ENCODE measurements at places on chromosomes 4 and X. TPM values are rescaled to one million over a fixed set of nuclear protein-coding genes. Genes with fewer than 3 reads are reported as not detected.

The FDCSP gene
- not detected for total RNA-seq

- H3K4me1 ChIP-seq: no peaks in the 10 kb centered on the region
- H3K36me3 ChIP-seq: no peaks in the 10 kb centered on the region
- no peaks in the 10 kb centered on the region for H3K27me3 ChIP-seq
- H3K27ac ChIP-seq: no peak overlapping the region
These were observed 789.0 kb downstream of the TECRL start for GRCh38 chr4:63620271-63620670.

DNA sequence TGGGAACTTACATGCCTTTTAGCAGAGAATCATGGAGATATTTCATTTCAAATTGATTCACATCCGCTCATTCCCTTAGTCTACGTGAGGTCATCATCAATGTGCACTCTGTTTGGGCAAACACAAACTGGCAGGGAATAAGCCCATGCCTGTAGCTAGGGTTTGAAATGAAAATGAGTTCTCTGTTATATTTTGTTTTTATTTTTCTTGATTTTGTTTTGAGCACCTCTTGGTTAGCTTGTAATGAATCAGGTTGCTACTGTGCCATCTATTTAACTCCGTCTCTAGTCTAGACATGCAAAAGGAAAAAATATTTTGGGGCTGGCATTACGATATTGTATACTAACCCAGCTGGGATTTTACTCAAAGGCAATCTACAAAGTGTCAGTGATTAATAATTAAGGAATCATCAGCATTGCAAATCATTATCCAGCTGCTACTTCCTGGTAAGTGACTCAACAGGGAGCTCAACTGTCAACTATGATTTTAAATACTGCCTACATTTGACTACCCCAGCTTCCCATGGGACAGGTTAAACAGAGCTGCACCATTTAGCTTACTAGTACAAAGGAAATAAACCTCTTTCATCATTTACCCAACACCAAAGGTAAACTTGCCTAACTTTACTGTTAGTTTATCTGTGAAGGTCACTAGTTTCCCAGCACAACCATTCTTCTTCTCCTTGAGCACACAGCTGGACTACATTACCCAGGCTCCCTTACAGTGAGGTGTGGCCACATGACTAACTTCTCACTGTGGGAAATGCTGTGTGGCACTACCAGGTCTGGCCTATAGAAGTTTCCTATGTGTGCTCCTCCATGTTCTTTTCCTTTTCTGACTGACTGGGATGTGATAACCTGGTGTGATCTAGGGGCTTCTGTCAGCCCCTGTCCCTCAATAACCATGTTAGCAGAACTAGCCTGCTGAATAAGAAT lies 21.2 kb upstream of the TRPC5OS start:
- H3K27me3 ChIP-seq: no peaks in the 10 kb centered on the region
- no peak overlapping the region for H3K4me3 ChIP-seq
- DNase-seq: no peak
- no peak overlapping the region for H3K27ac ChIP-seq
- H3K36me3 ChIP-seq: no peaks in the 10 kb centered on the region

DNA sequence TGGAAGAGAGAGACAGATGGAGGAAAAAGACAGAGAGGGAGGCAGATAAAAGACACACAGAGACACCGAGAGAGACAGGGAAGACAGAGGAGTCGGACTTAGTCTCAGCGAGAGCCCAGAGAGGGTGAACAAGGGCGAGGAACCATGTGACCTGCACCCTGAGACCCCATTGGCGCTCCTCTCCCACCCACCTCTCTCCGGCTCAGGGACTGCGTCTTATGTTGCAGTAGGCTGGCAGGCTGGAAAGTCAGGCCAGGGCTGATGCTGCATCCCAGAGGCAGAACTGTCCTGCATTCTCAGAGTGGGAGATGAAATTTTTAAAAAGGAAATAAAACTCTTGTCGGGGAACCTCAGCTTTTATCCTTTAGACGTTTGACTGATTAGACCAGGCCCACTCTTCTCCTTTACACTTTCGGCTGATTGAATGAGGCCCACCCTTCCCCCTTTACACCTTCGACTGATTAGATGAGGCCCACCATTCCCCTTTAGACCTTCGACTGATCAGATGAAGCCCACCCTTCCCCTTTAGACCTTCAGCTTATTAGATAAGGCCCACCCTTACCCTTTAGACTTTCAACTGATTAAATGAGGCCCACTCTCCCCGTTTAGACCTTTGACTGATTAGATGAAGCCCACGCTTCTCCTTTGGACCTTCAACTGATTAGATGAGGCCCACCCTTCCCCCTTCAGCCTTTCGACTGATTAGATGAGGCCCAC lies 29.5 kb upstream of the IL3RA start:
- H3K4me3 ChIP-seq: no peak overlapping the region
- H3K27me3 ChIP-seq: no peaks in the 10 kb centered on the region
- H3K4me1 ChIP-seq: no peaks in the 10 kb centered on the region
- no peak overlapping the region for H3K27ac ChIP-seq
- H3K36me3 ChIP-seq: no peaks in the 10 kb centered on the region

DNA sequence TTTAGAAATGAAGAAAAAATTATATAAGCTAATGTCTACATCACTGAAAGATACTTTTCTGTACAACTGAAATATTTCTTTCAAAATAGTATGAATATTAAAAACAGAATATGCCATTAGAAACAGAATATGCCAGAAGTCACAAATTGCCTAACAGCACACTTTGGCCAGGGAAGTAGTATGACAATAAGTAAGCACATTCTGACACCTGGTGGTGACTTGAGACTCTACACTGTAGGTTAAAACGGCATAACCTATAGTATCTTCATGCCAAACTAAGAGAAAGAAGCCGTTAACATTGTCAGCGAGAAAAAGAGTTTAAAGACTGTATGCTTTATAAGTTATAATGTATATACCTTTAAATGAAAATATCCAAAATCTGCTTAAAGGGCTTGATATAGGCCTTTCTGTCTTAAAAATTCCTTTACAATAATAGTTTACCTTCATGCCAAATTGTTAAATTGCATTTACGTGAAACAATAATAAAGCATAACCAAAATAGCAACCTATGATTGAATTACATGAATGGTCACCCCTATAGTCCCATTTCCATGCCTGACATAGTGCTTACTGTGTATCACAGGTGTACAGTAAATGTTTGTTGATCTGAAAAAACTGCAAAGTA lies 32.8 kb downstream of the FAM13A start:
- DNase-seq: peak; percentile 75
- no peak overlapping the region for H3K4me3 ChIP-seq
- H3K36me3 ChIP-seq: no peaks in the 10 kb centered on the region

DNA sequence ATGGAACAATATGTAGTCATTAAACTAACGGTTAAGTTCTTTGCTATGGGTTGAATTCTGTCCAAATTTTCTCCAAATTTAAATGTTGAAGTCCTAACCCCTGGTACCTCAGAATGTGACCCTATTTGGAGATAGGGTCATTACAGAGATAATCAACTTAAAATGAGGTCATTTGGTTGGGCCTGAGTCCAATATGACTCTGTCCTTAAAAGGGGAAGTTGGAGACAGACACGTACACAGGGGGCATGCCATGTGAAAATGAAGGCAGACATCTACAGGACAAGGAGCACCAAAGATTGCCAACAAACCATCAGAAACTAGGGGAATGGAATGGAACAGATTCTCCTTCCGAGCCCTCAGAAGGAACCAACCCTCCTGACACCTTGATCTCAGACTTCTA lies 492.0 kb upstream of the FTHL17 start:
- no peaks in the 10 kb centered on the region for H3K27me3 ChIP-seq
- H3K36me3 ChIP-seq: no peaks in the 10 kb centered on the region

DNA sequence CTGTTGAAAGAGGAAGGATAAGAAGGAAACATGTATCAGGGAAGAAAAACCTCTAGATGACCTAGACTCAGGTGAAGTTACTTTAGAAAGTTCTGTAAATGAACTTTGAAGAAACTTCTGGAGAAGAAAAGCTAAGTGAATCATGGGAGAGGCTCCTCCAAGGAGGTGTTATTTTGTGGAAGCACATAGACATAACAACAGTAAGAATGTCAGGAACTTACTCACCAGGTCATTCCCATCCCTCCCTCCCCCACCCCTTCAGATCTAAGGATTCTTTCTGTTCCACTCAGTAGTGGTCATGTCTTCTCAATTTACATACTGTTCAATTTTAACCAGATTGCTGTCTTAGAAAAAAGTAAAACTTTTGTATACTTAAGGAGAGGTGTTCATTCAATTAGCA lies 310.5 kb upstream of the DDX53 start:
- DNase-seq: no peak
- H3K36me3 ChIP-seq: no peaks in the 10 kb centered on the region
- H3K4me3 ChIP-seq: no peak overlapping the region
- no peak overlapping the region for H3K27ac ChIP-seq

DNA sequence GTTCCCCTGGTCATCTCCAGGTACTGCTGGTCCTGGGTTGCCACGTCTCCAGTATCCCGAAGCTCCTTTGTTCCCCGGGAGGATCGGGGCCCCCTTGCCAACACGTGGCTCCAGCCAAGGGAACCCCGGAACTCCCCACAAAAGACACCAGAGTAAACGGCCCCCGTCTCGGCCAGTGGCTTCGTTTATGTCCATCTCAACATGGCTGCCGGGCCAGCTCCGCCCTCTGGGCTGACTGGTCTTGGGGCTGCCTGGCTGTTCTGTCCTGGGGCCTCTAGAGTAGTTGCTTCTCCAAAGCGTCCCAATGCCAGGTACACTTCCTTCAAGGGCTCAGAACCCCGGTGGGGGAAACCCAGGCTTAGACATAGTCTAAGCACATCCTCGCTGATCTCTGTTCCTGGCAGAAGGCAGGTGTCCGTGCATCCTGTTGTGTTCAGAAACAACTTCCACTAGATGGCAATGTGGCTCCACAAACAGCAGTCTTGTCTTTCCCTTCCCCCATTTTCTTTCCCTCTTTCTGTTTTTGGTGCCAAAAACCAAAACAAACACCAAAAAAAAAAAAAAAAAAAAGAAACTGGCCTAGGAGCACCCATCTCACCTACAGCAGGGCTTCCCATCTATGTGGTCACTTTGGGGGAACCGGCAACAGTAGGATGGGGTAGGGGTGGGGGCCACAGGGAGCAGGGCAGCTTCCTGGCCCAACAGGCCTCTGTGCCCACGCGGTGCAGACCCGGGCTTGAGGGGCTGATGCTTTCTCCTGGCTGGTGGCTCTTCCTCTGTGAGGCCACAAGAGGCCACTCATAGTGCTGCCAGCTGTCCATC lies 35.3 kb downstream of the NBDY start:
- peak; percentile 91 for DNase-seq
- H3K4me1 ChIP-seq: peaks cover 48% of the 10 kb centered on the region
- H3K27ac ChIP-seq: peak overlapping the region; percentile 67
- no peak overlapping the region for H3K4me3 ChIP-seq
- no peaks in the 10 kb centered on the region for H3K27me3 ChIP-seq
- H3K36me3 ChIP-seq: no peaks in the 10 kb centered on the region

GRCh38 chr4:95547715-95548471 lies 880 bp downstream of the UNC5C start:
- H3K4me1 ChIP-seq: no peaks in the 10 kb centered on the region
- no peaks in the 10 kb centered on the region for H3K27me3 ChIP-seq
- H3K36me3 ChIP-seq: no peaks in the 10 kb centered on the region
- no peak overlapping the region for H3K27ac ChIP-seq

DNA sequence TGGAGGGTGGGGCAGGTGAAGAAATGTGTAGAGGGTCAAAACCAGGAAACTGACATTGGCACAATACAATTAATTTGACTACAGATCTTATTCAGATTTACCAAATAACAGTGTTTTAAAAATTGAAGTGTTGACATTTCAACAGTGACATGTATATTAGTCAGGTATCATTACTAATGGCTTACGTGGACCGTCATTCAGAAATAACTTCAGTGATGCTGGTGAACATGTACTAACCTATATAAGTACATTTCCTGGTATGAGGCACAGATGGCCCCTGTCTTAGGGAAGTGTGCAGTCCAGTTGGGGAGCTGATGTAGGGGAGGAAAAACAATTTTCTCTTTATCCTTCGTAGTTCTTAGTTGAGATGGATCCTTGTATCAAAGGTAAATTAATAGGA lies 22.3 kb upstream of the MAOA start:
- no peaks in the 10 kb centered on the region for H3K4me1 ChIP-seq
- no peaks in the 10 kb centered on the region for H3K36me3 ChIP-seq
- H3K27me3 ChIP-seq: no peaks in the 10 kb centered on the region
- no peak overlapping the region for H3K4me3 ChIP-seq

- no peak overlapping the region for H3K27ac ChIP-seq
- H3K4me1 ChIP-seq: no peaks in the 10 kb centered on the region
- H3K36me3 ChIP-seq: no peaks in the 10 kb centered on the region
- H3K27me3 ChIP-seq: no peaks in the 10 kb centered on the region
- H3K4me3 ChIP-seq: no peak overlapping the region
These were observed 1153.3 kb upstream of the PABPC4L start for GRCh38 chr4:135354876-135355275.

GRCh38 chrX:13855689-13856450 lies 39.0 kb upstream of the GPM6B start:
- H3K36me3 ChIP-seq: no peaks in the 10 kb centered on the region
- no peaks in the 10 kb centered on the region for H3K4me1 ChIP-seq
- no peak for DNase-seq
- no peak overlapping the region for H3K27ac ChIP-seq

The TENM3 gene
- not detected for total RNA-seq

DNA sequence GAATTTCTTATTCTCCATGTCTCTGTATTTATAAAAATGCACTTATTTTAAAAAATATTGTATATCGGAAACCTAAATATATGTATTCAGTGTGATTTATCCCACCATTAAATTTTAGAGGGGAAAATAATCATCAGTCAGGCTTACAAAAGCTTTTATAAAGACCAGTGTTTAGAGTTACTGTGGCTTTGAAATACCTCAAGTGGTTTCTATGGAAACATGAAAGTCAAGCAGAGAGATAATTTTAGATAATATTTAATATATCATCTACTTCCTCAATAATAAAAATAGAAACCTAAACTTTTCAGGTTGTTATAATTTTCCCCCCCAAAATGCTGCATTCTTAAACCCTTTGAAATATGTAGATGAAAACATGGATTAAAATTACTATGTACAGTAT lies 332.9 kb upstream of the PITX2 start:
- DNase-seq: no peak
- H3K4me1 ChIP-seq: no peaks in the 10 kb centered on the region
- no peak overlapping the region for H3K4me3 ChIP-seq
- H3K27me3 ChIP-seq: no peaks in the 10 kb centered on the region

- H3K27ac ChIP-seq: no peak within 1 kb of the TSS
- no peaks in the 10 kb centered on the region for H3K36me3 ChIP-seq
These were observed at the start of gene IL3RA for GRCh38 chrX:1336331-1336943. Gene IL3RA (plus strand): TSS chrX:1336785. CDS start chrX:1341766, 4,981 bp downstream.

DNA sequence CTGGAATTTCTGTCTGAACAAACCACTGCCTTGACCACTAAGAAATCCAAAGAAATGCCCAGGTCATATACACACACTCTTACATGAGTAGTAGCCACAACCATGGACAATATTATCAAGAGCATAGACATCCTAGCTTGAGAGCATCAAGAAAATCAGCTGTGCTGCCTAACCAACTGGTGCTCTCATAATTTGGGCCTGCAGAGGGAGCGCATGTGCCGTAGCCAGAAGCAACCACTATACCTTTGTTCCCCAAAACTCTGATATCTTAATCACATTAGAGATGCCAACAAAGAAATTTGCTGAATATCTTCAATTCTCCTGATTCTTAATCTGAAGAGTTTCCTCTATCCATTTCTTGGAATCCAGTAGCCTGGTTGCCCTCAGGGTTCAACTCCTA lies 163.6 kb downstream of the ZNF674 start:
- no peaks in the 10 kb centered on the region for H3K27me3 ChIP-seq
- H3K27ac ChIP-seq: no peak overlapping the region
- H3K4me3 ChIP-seq: no peak overlapping the region
- no peaks in the 10 kb centered on the region for H3K36me3 ChIP-seq

The TEX28 gene
- not detected for total RNA-seq

- H3K4me1 ChIP-seq: no peaks in the 10 kb centered on the region
- H3K36me3 ChIP-seq: no peaks in the 10 kb centered on the region
- H3K27ac ChIP-seq: no peak overlapping the region
- no peak for DNase-seq
- H3K4me3 ChIP-seq: no peak overlapping the region
- no peaks in the 10 kb centered on the region for H3K27me3 ChIP-seq
These were observed 199.9 kb upstream of the ATP6AP2 start for GRCh38 chrX:40380655-40381488.
